Hematopoietic multipotent progenitor cell treated with erythropoietin and hydrocortisone succinate and interleukin-3 and kit ligand, for 6 days (in vitro differentiated cells): ENCODE measurements at places on chromosomes 1 and 21.
A peak's percentile ranks its signal among the peaks of the same experiment; 100 is the strongest.

DNA sequence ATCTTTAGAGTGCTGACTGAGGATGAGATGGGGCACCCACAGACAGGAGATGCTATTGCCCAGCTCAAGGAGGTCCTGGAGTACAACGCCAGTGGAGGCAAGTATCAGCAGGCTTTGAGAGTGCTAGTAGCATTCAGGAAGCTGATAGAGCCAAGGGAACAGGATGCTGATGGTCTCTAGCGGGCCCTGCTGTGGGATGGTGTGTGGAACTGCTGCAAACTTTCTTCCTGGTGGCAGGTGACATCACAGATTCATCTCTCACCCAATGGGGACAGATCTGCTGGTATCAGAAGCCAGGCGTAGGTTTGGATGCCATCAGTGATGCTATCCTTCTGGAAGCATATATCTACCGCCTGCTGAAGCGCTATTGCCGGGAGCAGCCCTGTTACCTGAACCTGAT is 609.8 kb upstream of the NCAM2 start:
- no peak for DNase-seq

GRCh38 chr1:18134324-18135046 is 26.9 kb downstream of the IGSF21 start:
- no peak for DNase-seq

- DNase-seq: no peak
These were observed 125.7 kb downstream of the IGSF21 start for GRCh38 chr1:18233176-18233864.

GRCh38 chr1:220819467-220820026 is 32.8 kb downstream of the MTARC1 start:
- DNase-seq: no peak

- no peak for DNase-seq
These were observed 1.5 kb downstream of the LRRC8D start for GRCh38 chr1:89822109-89822962.

DNA sequence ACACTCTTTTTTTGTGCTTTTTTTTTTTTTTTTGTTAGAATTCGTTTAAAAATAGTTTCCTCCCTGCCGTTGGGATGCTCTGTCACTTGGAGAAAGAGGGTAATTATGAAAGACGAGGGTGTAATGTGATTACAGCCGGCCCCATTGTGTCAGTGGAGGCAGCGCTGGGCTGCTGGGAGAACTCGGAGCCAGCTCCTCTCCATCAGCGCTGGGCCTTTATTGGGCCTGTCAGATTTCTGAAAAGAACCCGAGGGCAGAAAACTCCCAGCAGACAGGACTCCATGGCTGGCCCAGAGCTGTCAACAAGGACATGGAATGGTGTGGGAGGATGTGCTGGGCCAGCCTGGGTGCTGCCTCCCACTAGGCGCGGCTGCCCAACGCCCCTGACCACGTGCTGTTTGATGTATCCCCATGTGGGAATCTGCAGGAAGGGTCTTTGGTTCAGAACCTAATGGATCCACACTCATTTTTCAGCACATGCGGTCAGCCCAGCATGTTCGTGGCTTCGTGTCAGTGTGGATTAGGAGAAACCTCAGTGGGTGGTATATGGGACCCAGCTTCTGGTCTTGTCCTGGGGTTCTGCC is 222.6 kb upstream of the KIAA0040 start:
- DNase-seq: no peak

- no peak for DNase-seq
These were observed 2.8 kb upstream of the TFF2 start for GRCh38 chr21:42353623-42354022.

GRCh38 chr1:25018110-25018735 is 88.1 kb upstream of the RUNX3 start:
- no peak for DNase-seq

GRCh38 chr1:212667223-212668139 is 32.2 kb downstream of the BATF3 start:
- DNase-seq: no peak

DNA sequence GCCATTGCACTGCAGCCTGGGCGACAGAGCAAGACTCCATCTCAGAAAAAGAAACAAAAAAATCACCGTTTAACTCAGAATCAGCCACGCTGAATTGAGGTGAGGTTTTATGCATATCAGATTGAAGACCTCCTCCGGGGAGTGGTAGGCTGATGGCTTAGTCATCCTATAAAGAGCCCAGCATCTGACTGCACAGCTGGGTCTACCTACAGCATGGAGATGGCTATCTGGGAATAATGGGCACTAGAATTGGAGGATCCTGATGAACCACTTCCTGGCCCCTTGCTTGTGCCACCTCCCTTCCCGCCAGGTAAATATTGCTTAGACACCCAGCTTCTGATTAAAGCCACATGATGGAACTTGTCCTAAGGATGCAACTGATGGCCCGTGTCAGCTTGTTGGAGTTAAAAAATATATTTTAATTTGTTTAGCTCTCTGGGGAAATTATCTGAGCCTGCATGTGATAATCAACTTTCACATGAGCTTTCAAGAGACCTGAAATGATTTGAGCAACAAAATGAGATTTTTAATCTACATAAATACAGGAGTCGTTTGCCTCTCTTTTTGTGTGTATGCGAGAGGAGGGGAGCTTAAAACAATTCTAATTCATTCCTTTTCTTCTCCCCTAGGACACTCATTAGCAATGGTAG is 157.2 kb downstream of the KIF26B start:
- DNase-seq: no peak

DNA sequence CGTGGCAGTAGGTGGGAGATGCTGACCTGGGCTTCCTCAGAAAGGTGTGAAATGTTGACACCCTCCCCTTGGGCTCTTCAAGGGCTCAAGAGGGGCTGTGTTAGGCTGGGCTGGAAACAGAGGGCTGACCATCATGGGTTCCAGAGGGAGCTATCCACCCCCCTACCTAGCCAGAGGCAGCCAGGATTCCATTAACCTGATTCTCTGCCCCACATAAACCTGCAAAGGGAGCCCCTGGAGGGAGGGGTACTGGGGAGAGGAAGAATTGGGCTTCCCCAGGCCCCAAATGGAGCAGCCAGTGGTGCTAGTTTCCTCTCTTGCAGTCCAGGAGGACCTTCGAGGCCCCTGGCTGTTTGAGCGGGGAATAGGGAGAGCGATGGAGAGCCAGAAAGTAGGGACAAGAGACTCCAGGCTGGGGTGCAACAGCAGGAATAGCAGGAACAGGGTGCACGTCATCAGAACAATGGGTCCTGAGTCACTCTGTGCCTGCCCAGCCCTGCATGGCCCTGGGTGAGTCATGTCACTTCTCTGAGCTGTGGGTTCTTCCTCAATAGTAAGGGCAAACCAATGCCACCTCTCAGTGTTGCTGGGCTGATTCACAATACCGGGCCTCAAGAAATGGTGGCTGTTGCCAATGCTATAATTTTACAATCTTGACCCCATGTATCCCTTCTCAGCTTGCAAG is 121.2 kb downstream of the EPHB2 start:
- DNase-seq: no peak

- DNase-seq: peak; percentile 83
These were observed 87.5 kb upstream of the SGIP1 start for GRCh38 chr1:66446261-66447001.

GRCh38 chr1:168220470-168220871 is 5.3 kb upstream of the SFT2D2 start:
- peak; percentile 41 for DNase-seq

DNA sequence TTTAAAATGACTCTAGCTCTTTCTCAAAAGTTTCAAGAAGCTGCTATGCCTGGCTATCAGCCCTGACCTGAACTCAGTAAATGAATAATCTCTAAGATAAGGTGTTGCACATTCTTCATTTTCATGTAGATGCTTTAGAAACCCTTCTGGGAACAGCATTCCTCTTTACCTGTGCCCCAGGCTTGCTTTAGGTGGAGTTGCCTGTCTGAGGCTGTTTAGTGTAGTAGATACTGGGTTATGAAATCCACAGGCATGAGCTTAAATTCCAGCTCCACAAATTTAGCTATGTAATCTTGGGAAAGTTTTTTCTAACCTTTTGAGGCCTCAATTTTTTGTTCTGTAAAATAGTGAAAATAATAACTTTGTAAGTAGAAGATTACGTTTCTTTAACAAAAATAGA is 41.6 kb downstream of the ATP6V1G3 start:
- DNase-seq: no peak

DNA sequence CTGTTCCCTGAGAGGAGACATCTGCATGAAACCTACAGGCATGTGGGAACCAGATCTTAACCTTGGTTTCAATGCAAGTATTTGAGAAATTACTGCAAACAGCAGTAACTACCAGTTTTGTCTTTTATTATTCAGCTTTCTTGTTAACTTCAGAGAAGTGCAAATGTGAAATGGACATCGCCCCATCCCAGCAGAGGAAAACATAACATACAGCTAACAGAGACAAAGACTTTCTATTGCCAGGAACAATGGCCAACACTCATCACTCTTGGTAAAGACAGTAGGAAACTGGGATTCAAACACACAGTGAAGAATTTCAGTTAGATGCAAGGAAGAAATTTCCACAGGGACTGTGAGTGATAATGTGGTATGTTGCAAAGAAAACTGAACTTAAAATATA is 115.1 kb downstream of the SLC30A10 start:
- no peak for DNase-seq

DNA sequence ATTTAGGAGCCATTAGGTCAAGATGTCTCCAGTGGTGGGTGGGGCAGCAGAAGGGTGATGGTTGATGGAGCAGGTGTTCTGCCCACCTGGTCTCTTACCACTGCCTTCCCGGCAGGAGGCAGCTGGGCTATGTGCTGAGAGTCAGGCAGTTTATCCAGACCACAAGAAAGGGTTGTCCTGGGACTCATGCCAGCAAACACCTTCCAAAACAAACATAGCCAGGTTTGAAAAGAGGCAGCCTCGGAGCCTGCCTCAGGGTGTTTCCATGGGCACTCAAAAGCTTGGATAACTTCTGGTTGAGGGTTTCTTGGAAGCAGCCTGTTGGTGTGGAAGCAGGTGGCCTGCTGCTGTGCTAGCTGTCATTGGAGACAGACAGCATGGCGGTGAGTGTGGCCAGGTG is 187.2 kb downstream of the PCP4 start:
- DNase-seq: no peak

GRCh38 chr1:180497826-180498225 is 4.6 kb downstream of the ACBD6 start:
- no peak for DNase-seq

GRCh38 chr1:223319905-223320580 is 43.9 kb downstream of the SUSD4 start:
- DNase-seq: no peak

DNA sequence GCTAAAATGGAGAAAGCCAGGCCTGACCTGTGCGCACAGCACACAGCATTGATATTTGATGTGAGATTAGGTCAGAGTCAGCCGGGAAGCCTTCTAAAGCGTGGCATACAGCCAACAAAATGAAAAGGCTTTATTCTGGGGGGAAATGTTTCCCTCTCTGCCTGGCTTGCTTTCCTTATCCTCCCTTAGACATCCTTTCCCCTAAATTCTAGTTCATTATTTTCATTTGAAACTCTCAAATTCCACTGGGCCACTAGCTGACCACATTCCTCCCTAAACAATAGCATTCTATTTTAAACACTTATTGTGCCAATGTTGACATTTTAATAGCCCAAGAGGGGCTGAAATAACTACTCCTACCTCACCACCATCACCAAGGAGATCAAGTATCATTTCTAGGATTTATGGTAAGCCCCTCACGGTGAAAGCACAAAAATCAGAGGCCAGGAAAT is 49.4 kb downstream of the LEPR start:
- DNase-seq: peak; percentile 72

DNA sequence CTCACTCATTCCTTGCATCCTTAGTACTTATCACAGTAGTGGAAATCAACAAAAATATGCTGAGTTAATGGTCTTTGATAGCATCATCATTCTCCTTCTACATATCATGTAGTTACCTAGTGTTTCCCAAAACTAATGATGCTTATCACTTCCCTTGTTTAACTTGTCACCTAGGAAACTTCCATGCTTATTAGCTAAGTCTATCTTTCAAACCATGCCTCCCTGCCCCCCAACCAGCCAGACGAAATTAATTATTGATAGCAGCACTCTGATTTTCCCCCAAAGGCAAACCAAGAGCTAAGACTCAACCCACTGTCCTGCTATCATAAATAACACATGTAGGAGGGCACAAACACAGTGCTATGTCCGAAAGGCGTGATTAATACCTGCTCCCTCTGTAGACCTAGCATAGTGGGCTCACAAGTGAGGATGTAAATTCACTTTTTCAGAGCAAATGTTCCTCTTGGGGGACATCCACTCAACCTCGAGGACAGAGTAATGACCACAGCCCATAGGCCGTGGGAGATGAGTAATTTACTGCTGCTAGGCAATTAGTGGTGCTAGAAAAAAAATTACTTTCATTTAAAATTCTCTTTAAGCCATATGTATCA is 25.8 kb upstream of the LPAR3 start:
- no peak for DNase-seq

DNA sequence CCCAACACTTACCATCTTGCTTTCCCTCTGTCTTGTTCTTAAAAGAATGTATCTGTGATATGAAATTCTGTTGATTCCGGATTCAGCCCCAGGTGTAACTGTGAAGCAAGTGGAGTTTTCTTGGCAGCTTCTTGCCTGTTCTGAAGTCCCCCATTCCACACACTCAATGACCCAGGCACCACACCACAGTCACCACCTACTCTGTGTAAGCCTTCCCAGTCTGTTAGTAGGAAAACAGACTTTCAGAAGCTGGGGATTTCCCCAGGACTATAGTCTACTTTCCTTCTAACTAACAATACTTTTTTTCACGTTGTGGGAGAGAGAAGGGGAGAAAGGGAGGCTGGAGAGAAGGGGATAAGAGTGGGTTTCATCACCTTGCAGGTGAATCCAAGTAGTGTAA is 299.1 kb upstream of the PROX1 start:
- DNase-seq: no peak

DNA sequence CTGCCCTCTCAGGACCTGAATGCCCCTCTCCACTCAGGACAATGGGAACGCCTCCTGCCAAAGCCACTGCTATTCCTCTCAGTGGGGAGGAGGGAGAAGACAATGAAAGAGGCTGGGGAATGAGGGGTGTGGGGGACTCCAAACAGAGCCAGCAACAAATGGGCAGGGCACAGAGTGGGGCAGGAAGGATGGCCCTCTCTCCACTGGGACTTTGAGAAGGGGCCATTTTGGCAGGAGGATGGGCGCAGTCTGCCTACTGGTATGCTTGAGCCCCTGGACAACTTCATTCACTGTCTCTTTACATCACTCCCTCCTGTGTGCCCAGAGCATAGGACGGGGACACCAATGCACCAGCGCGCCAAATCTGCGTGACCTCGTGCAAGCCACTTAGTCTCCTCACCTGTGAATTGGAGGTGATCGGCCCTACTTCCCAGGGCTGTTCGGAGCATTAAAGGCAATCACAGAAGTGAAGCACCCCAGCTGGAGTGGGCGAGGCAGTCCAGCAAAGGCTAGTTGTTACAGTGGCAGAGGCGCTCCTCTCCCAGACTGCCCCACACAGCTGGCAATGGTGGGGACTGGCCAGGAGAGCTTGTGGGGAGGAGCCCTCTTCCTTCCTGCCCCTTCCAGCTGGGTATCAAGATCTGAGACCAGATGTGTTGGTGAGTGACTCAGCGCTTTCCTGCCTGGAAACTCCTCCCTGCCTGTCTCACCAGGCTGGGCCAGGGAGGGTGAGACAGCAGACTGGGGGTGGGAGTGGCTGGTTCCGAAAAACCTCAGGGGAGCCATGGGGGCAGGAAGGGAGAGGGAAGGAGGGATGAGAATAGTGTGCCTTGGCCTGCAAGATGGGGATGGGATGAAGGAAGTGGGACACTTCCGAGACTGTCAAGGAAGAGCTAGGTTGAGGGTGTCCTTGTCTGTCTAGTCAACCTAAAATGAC is 22.4 kb upstream of the SYNC start:
- peak; percentile 97 for DNase-seq

- no peak for DNase-seq
These were observed 43.5 kb downstream of the WLS start for GRCh38 chr1:68188644-68189340.
